ENCODE measurements at places on chromosomes 16 and 17. TPM values are rescaled to one million over a fixed set of nuclear protein-coding genes. Genes with fewer than 3 reads are reported as not detected.

The CLDN7 gene
- 2.7 TPM for total RNA-seq

The VAC14 gene
- total RNA-seq, result 29.4 TPM

The HAS3 gene
- 12.3 TPM for total RNA-seq

The BICDL2 gene
- not detected for total RNA-seq

The DDX42 gene
- 79.3 TPM for total RNA-seq

The ZNF200 gene
- total RNA-seq, result 9.8 TPM

The EFCAB13 gene
- total RNA-seq, result 7.6 TPM

The SMIM22 gene
- not detected for total RNA-seq

The CCL13 gene
- not detected for total RNA-seq

The KCTD19 gene
- total RNA-seq, result 0.11 TPM

The PRSS33 gene
- not detected for total RNA-seq

The ABCA6 gene
- 9.4 TPM for total RNA-seq

The CUEDC1 gene
- 25.9 TPM for total RNA-seq

The KRTAP4-4 gene
- total RNA-seq, result not detected

The KRTAP4-9 gene
- total RNA-seq, result not detected

The AOC2 gene
- total RNA-seq, result 1.3 TPM

The HSD17B1 gene
- total RNA-seq, result 0.39 TPM

The FADS6 gene
- not detected for total RNA-seq

The TEDC2 gene
- total RNA-seq, result 1.8 TPM

The CAVIN1 gene
- total RNA-seq, result 1,211 TPM

The EMP2 gene
- 51.0 TPM for total RNA-seq

The KRT27 gene
- not detected for total RNA-seq
